ENCODE measurements at places on chromosomes 12 and 14.

GRCh38 chr14:59939828-59940227 is 19.9 kb downstream of the LRRC9 start:
- DNase-seq: no peak

DNA sequence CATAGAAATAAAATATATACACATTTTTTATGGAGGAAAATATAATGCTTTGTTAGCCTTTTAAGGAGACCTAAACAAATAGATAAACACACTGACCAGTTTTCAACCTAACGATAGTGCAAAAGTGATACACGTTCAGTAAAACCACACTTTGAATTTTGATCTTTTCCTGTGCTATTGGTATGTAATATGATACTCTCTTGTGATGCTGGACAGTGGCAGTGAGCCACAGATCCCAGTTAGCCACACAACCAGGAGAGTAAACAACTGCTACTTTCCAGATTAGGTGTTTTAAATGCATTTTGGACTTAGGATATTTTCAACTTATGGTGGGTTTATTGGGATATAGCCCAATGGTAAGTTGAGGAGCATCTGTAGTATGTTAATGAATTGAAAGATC is 243.1 kb downstream of the ERC1 start:
- DNase-seq: no peak

DNA sequence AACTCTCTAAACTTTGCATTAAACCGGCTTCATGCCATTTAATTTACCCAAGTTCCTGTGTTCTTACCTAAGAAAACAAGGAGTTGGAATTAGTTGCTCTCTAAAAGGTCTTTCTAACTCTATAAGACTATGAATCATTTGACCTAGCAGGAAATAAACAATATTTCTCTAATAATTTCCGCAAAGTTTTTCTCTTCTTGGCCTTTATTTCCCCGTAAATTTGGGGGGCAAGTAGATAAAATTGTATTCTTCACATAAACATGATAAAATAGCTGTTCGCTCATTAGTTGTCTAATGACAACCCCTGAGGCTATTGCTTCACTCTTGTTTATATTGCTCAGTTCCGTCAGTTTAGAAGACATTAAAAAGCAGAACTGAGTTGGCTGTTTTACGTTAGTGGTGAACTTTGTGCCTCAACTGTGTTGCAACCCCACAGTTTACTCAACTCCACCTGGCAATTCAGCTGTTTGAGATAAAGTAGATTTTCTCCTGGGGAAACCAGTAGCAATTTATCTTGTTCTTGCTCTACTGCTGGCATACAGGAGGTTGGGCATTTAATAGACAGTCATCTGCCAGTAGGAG is 74.7 kb downstream of the BTG1 start:
- DNase-seq: no peak

DNA sequence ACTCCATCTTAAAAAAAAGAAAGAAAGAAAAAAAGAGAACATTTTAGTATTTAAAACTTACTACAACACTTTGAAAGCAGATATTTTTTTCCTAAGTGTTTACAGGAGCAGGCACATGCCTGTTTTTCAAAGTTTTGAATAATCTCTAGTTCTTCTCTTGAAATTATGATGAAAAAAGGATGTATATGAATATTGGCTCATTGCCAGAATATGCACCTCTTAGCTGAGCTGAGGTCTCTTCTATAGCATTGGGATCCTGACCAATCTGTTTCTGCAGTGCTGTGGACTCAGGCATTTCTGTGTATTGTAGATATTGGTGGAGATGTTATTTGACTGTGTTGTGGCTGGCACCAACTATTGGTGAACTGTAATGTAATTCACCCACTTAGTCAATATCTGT is 15.0 kb downstream of the TECPR2 start:
- no peak for DNase-seq

GRCh38 chr12:77334806-77335205 is 269.4 kb upstream of the E2F7 start:
- DNase-seq: no peak

- DNase-seq: no peak
Measured at GRCh38 chr12:51661199-51661598, 70.2 kb downstream of the SCN8A start.

- DNase-seq: no peak
Measured at GRCh38 chr12:78671295-78671694, 193.3 kb upstream of the SYT1 start.

GRCh38 chr14:79584679-79585078 is 626.6 kb downstream of the DIO2 start:
- no peak for DNase-seq

- DNase-seq: no peak
Measured at GRCh38 chr14:57928732-57929131, 62.8 kb upstream of the SLC35F4 start.

DNA sequence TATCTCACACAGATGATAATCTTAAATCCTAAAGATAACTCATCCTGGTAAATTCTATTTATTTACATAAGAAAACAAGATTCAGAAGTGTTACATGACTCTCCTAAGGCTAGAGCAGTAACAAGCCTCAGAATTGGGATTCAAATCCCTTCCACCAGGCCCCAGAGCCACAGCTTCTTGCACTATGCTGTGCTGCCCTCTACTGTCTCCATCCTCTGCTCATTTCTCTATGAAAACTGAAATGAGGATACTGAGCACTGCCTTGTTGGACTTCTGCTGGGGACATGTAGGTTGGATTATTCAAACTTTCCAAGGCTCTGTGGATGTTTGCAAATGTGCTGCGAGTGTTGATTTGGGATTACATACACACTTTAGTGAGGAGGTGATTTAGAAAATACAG is 23.5 kb upstream of the C12orf50 start:
- no peak for DNase-seq

- no peak for DNase-seq
Measured at GRCh38 chr14:52422650-52423356, 108.7 kb downstream of the PTGER2 start.

GRCh38 chr12:22413592-22413991 is 79.1 kb upstream of the ST8SIA1 start:
- no peak for DNase-seq

DNA sequence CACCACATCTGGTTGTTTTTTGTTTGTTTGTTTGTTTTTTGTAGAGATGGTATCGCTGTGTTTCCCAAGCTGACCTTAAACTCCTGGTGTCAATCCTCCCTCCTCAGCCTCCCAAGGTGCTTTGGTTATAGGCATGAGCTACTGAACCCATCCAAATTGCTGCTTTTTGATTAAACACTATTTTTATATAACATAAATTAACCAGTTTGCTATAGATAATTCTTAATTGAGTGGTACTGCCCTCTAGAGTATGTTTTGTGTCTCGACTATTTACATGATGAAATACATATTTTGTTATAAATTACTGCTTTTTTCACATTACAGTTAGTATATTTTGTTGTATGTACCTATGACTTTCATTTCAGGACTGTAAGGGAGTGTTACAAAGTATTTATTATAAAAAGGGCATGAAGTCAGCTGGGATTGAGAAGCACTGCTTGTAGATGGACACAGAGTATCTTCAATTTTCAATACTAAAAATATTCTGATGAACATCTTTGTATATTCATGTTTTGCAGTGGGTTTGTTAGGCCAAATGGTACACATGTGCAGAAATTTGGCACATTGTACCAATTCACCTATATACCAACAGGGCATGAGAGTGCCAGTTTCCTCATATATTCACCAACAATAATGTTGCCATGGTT is 14.9 kb upstream of the SCAF11 start:
- no peak for DNase-seq

DNA sequence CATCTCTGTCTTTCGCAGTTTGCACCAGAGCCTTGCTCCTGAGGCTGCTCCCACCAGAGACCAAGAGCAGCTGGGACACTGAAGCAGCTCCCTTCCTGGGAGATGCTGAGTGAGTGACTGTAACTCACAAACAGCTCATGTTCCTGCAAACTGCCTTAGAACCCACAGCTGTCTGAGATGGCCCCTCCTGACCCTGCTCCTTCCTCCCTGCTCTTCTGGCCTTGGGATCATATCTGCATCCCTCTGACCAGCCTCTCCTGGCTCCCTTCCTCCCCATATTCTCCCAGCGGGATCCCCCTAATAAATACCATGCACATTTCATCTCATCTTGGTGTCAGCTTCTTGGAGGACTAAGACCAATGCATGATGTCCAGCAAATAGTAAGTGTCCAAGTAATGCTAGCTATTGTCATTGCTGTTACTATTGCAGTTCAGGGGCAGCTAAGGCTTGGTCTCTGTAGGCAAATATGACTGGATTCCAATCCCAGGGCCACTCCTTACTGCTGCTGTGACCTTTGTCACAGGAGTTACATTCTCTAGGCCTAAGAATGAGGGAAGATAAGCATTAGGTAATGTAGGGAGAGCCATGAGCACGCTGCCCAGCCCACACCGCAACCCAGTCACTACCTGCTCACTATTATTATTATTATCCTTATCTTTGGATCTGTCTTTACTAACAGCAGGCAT is 47.9 kb downstream of the SYNE3 start:
- no peak for DNase-seq

GRCh38 chr14:104634138-104634760 is 29.7 kb upstream of the TMEM179 start:
- DNase-seq: no peak

GRCh38 chr12:110857528-110857927 is 10.7 kb downstream of the CCDC63 start:
- DNase-seq: no peak

DNA sequence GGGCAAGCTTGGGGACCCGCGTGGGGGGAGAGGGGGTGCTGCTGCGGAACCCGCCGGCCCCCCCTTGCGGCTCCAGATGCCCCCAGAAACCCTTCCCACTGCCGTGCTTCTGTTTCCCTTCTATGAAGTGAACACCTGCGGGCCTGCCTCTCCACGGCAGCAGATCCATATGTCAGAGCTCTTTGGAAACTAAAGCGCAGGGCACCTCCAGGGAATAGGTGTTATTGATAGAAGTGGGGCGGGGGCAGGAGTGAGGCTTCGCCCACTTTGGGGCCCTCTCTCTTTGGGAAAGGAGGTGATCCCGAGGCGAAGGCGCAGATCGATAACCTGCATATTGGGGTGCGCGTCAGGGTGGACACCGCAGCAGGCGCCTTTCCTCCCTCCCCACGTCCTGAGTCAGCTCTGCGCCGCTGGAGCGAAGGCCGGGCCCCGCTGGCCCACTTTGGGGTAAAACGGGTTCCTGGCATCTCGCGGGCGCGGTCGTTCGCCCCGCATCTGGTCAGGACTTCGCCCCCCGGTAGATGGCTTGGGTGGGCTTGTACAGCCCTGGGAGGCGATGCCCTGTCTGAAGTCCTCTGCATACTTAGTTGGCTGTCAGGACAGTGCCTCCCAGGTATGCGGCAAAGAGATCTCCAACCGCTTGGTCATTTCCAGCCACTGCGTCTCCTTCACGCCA is 524 bp downstream of the KMT5A start:
- DNase-seq: no peak

DNA sequence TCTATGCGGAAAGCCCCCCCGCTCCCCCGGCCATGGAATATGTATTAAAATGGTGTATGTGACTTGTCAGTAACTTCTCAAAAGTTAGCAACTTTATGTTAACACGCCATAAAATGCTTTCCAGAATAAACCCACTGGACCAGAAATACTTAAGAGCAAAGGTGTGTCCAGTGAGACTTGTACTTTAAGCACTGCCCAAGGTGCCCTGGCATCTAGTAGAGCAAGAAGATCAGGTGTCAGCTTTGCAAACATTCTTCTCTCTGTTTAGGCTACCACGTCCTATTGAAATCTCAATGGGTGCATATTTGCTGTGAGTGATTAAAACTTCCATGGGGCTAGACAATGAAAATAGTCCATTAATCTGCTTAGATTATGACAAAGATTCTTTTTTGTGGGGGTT is 201.2 kb downstream of the ESR2 start:
- no peak for DNase-seq

DNA sequence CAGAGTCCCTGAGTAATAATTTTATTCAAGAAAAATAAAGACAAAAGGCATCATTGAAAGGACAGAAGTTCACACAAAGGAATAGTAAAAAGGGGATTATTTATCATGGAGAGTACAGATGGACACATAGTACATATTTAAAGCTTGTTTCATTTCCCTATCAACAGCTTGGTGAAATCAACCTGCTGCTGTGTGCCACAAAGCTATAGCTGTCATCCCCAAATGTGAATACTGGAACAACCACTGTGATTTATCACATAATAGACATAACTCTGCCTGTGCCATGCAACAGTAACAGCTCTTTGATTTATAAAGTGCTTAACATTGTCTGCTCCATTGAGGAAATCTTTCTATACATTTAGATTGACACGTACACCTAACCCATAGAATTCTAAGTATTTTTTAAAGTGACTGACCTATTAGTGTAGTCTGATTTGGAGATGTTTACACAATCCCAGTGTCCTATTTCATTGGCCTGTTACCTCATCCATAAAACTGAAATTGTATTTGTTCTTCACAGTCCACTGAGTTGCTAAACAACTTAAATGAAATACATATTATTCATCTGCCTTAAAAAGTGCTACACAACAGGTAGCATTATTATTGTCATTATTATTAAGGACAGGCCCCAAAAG is 3.3 kb downstream of the NEMF start:
- no peak for DNase-seq

DNA sequence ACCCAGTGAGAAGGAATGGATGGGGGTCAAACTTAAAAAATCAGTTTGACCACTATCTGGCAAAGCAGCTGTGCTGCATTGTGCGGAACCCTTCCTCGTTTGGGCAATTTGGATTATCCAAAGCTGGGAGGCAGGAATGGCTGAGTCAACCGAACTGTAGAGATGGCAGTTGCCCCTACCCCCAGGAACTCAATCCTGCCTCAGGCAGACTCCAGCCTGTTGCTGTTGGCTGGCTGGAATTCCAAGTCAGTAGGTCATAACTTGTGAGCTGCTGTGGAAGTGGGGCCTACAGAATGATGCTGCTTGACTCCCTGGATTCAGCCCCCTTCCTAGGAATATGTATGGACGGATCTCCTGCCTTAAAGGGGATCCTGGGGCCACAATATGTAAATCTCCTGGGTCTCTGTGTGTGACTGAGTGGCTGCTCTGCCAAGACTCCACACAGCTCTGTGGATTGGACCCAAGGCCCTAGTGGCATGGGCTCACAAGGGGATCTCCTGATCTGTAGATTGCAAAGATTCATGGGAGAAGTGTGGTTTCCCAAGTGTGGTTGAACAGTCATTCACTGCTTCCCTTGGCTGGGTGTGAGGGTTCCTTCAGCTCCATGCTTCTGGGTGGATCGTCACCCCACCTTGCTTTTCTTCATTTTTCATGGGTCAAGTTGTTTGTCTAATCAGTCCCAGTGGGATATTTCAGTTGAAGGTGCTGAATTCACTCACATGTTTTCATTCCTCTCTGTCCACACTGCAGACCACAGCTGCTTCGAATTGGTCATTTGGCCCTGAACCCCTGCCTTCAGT is 19.2 kb downstream of the LUM start:
- DNase-seq: no peak

All from frontal cortex (tissue), 4 donors.